ENCODE measurements at places on chromosomes 3 and 15.

GRCh38 chr3:95289295-95289694, 1226.4 kb downstream of the NSUN3 start:
- no peak for DNase-seq

DNA sequence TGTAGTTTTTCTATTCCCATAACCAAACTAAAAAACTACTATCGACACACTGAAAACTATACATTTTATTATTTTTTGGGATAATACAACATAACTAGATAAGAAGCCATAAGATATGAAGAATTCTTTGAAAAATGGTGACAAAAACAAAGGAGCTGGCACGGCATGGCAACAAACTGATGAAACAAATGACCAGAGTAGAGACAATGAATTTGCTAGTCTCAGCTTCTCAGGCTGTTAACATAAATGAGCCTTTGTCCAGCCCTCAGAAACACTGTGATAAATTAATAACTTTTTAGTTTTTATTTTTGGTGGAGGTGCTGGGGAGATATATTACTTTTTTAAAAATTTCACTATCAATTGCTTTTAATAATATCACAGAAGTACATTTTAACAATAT, 100.7 kb downstream of the SMARCC1 start:
- DNase-seq = no peak

DNA sequence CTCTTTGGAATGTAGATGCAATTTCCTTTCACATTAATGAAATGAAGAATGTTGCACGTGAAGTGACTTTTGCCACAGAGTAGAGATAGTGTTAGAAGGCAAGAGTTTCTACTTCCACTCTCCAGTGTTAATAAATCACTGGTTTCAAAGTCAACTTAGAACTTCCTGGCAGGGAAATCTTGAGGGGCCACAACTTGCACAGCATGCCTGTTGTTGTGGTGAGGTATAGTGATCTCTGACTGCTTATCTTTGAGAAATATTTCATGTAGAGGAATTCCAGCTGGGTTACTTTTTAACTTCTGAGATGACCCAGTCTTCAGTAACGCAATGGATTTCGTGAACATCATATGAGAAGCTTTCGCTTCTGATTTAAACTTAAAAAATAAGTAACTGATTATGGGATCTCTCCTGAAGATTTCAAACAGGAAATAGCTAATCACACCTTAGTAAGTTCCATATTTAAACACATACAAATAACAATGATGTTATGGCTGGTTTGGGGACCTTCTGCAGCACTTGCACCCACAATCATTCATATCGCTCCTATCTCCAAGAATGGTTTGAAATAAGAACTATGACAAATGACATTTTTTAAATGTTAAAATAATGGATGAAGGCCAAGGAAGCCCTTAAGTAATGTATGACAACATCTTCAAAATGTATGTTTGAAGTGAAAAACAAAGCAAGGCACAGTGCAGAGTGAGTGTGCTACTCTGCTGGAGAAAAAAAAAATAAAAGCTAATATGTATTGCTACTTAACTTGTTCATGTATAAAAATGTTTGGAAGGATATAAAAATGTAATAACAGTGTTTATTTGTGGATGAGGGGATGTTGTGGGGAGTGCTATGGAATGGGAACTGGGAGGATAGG, 726.5 kb upstream of the NECTIN3 start:
- DNase-seq = no peak

GRCh38 chr15:56759450-56759845, 26.1 kb upstream of the ZNF280D start:
- no peak for DNase-seq

GRCh38 chr15:40501487-40501886, 30.7 kb downstream of the CHST14 start:
- no peak for DNase-seq

GRCh38 chr3:113602836-113603235, 70.5 kb downstream of the SIDT1 start:
- no peak for DNase-seq

DNA sequence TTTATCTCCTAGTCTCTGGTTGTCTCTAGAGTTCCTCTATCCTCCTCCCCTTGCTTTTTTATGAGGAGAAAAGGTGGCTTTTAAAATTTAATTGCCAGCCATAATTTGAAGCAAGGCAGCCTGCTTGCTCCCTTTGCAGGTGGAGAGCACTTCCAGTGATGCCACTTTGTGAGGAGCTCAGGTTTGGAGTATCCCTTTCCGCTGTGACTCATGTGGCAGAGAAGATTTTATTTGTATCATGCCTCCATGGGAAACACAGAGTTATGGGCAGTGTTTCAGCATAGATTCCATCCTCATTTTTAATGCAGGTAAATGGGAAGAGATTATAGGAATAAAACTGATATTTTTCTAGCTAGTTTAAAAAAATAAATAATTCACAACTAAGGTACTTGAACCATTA, 7.0 kb downstream of the PPM1L start:
- no peak for DNase-seq

GRCh38 chr3:181796641-181797040, 84.9 kb downstream of the SOX2 start:
- DNase-seq = no peak

GRCh38 chr3:86951322-86951721, 39.6 kb downstream of the VGLL3 start:
- no peak for DNase-seq

DNA sequence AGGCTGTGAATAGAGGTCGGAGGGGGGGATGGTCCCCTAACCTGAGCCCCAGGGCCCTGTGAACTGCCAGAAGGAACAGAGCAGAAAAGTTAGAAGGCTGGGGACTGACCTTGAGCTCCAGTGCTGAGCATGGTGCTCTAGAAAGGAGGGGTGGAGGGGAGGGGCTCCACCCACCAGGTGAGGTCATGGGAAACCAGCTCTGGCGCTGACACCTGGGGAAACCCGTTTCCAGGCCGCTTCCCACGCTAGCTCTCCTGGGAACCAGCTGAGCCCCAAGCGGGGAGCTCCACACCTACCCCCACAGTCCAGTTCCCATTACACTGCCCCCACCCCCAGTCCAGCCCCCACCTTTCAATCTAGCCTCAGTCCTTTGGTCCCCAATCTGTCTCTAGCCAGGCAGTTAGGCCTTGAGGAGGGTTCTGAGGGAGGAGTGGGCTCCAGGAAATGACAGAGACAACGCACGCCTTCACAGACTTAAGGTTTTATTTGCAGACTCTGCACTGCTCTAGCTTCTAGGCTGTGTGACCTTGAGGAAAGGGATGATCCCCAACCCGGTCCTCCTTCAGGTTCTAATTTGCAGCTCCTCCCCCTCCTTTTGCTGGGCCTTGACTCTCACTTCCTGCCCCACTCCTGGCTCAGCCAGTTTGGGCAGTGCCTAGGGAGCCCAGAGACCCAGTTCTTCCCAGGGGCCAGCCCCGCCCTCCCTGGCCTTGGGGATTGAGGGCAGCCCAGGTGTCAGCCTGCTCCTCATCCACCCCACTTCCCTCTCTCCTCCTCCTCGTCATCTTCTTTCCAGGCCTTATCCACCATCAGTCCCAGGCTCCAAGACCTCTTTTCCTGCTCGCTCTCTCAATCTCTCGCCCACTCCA, 2.1 kb downstream of the RHOV start:
- DNase-seq = no peak

All from activated CD4-positive, alpha-beta T cell treated with anti-CD3 and anti-CD28 coated beads for 24 hours (primary cell).